Epithelial cell of esophagus (primary cell): ENCODE measurements at places on chromosomes 5 and 9.

DNA sequence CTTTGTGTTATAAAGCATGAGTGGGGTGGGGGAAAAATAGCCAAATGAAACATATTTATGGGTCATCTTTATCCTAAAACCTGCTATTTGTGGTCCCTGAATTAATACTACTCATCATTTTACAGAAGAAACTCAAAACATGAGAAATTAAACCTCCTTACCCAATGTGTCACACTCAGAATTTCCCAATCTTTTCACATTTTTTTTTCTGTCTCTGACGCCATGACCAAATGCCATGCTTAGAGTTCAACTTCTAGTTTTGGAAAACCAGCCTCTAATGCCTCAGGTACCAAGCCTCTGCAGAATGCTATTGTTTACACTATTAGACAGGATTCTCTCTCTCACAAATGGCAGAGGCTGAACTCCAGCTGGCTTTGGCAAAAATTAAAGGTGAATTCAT, 505.5 kb upstream of the WWC1 start:
- no peak for DNase-seq

GRCh38 chr5:154397652-154398406, 48.0 kb upstream of the SAP30L start:
- no peak for DNase-seq

GRCh38 chr5:151685749-151686673, 704 bp downstream of the SPARC start:
- DNase-seq = no peak

DNA sequence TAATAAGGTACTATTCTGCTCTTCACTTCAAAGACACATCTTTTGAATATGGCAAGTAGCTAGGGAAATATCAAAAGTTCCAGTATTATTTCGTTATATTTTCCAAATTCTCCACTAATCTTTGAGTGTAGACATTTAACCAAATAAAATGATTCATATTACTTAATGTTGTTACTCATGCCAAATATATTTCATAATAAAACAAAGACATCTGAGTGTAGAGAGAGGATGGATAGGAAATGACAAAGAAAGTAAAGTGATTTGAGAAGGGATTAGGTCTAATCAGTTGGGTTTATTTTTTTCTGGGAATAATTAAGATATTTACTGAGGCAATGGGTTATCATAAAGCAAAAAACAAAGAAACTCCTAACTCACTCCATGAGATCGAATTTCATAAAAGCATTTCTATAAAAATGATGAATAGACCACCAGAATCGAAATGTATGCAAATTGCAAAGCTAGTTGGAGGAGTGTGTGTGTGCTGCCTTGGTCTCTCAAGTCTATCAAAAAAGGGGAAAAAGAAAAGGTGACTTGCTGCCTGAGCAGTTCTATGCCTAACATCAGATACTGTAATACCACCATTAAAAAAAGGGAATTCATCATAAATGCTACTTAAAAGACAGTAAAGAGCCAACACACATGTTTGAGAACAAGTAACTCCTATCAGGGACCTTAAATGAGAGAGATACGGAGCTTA, 255.5 kb downstream of the PDE4D start:
- DNase-seq = peak; percentile 10

DNA sequence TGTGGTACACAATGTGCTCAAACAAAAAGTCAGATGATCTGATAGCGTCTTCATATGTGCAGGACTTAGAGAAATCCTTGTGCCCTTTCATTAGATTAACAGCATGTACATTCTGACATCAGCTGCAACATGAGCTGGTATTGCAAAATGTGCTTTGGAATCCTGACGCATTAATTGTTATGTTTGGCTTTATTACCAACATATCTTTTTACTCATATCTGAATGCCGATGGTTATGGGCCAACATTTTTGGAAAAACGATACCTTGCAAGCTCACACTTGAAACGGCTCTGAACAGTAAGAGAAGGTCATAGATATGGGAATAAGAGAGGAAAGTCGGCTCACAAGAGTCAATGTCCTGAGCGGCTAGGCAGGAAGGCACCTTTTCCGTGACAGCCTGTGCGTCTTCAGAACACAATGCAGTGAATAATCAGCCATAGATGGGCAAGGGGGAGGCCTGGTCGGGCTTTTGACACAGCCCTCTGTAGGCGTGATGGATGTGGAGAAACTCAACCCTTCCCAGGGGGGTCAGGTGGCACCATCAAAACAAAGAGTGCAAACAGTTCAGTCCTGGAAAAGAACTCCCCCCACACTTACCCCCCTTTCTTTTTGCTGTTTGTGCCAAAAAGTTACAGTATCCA, 36.4 kb upstream of the GAS1 start:
- DNase-seq = peak; percentile 98

DNA sequence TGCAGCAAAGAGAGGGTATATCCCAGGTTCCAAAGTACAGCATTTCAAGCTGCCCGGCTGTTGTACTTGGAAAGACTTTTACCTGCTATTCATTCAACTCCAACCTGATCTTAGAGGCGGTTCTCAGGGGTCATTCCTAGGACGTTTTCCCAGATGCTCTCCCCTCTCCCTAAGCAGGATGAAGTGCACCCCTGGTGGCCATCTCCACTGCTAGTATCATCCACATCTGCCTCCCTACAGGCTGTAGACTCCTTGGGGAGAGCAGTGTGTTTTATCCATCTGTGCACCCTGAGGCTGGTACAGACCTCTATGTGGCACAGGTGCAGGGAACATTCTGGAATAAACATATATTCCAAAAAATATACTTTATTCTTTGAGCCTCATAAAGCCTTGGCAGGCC, 56.8 kb downstream of the PTPN3 start:
- no peak for DNase-seq

DNA sequence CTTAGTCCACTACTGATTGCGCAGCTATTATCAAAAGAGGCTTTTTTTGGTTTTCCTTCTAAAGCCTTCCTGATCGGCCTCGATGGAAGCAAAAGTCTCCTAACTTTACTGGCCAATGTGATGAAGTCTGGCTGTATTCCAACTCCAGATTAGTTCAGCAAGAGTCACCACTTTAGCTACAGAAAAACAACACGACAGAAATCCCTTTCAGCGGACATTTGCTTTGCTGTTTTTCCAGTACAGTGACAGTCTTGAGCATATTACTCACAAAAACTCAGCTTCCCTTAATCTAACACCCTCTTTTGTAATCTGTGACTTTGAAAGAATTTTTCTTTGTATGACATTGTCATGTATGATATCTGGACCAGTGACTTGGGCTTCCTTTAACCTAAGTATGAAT, 95.7 kb downstream of the HOMER1 start:
- peak; percentile 67 for DNase-seq

- no peak for DNase-seq
Observed at GRCh38 chr5:151721087-151721646, 34.5 kb upstream of the SPARC start.

DNA sequence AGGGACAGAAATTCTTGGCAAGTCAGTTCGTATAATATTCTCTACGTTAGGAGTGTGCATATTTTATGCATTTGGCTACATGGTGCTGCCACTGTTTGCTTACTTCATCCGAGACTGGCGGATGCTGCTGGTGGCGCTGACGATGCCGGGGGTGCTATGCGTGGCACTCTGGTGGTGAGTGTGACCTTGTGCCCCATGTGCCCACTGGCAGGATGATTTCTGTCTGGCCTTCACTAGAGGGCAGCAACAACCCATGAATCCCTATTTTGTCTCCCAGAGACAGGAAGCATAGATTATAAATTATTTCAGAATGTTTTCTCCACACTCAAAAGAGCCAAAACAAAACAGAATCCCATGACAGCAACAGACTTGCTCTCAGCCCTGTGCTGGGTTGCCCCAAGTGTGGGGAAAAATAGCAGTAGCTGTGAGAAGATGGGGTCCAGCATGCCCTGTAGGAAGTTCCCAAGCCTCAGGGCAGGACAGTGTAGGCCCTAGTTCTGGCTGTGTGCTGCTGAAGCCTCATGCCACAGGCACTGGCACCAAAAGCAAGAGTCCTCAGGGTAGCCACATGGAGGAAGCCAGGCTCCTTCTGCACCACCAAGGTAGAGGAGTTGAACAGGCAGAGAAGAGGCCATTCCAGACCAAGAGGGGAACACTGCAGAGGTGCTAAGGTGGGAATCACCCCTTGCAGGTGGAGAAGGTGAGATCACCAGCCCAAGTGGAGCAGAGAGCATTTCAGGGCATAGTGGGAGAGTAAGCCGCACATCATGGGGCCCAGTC, 16.0 kb downstream of the SLC22A5 start:
- peak; percentile 56 for DNase-seq

DNA sequence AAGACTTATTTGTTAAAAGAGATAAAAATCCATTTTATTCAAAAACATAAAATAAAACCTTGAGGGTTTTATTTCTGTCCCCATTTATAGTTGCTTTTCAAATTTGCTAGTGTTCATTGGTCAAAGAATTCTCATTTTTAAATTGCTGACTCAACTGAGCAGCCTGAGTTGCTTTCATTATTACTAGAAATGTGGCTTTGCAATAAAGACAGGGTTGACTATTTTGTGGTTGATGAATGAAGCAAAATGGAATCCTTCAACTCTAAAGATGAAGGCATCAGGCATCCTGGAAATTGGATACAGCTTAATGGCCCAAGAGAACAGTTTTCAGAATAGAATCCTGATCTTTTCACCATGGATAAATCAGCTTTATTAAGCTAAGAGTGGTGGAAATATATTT, 23.9 kb upstream of the PPP3R2 start:
- DNase-seq = no peak

- no peak for DNase-seq
Observed at GRCh38 chr5:104146652-104147051, 584.1 kb upstream of the NUDT12 start.

DNA sequence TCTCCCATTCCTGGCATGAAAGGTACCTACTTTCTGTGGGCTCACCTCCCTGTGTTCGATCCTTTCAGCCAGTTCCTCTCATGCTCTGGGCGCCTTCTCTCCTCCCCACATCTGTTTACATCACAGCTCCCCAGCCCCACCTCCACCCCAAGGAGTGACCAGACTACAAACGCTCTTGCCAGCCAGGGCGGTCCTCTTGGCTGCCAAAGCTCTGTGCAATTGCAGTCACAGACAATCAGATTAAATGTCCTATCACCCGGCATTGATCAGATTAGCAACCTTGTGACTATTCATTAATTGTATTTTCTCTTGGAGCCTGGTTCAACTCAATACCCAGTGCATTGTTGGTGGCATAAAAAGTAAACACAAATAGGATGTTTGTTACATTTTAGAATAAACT, 211.2 kb upstream of the TBCA start:
- no peak for DNase-seq

GRCh38 chr5:90050103-90050502, 359.5 kb downstream of the CETN3 start:
- peak; percentile 73 for DNase-seq

DNA sequence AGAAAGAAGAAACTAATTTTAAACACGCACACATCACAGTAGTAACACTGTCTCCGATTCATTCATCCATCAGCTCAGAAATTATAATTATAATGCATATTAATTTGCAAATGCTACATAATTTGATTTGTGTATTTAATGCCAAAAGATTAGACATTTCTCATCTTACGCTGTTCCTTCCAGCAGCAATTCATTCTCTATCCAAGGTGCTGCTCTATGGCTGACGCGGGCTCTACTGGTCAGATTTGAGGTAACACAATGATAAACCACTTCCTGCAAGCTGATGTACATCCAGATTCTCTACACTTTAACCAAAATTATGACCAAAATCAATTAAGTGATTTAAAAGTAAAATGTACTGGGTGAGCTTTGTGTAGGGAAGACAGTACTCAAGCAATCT, 77.9 kb upstream of the ICE1 start:
- DNase-seq = no peak

- DNase-seq = peak; percentile 85
Observed at GRCh38 chr9:97714435-97714834, 17.3 kb upstream of the XPA start.

DNA sequence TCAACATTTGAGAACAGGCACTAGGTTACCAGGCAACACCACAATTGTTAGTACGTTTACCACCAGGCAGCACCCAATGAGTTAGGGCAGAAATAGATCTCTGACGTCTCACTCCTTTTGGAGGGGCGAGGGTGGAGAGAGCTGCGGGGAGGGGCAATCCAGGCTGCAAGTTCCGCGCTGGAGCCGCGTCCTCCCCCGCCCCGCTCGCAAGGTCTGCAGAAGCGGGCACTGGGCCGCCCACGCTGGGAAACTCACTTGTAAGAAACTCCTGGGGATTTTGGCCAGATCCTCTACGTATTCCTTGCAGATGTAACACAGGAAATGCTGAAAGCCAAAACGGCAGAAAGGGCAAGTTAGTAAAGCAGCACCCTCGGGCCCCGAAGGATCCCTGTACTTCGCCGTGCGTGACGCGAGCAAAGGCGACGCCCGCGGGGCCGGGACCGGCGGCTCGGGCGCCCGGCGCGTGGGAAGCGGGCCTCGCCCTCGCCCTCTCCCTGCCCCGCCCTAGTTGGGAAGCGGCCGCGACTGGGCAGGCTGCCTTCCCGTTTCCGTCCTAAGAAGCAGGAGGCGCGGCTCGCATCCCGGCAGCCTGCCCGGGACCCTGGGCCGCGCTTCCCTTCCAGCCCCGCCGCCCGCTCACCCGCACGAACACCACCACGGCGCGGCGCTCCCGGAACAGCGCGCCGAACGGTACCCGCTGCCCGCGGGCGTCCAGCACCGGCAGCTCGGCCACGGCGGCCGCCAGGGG, 493 bp downstream of the PRXL2C start:
- DNase-seq = peak; percentile 69

- DNase-seq = no peak
Observed at GRCh38 chr5:137792303-137792702, 38.1 kb upstream of the HNRNPA0 start.

DNA sequence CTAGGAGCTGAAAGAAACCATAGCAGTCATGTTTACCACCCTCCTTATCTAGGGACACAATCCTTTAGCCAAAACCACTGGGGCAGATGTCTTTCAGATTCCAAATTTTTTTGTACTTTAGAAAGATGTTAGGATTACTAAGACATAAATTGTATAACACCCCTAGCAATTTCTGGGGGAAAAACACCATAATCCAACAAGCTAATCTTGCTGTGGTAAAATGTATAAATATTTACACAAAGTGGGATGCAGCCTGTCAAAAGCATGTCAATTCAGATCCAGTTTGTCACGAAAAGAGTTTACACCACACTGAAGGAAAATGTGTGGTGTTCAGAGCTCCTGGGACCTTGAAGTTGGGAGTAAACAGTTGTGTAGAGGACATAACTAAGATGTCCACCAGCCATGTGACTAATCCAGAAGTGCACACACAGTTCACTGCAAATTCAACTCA, 274.3 kb downstream of the ADAMTSL1 start:
- DNase-seq = no peak

GRCh38 chr9:109020581-109021511, 7.5 kb upstream of the CTNNAL1 start:
- peak; percentile 32 for DNase-seq

DNA sequence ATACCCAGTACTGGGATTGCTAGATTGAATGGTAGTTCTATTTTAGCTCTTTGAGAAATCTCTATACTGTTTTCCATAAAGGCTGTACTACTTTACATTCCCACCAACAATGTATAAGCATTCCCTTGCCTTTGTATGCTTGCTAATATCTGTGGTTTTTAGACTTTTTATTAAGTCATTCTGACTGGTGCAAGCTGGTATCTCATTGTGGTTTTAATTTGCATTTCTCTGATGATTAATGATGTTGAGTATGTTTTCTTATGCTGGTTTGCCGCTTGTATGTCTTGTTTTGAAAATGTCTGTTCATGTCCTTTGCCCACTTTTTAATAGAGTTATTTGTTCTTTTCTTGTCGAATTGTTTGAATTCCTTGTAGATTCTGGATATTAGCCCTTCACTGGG, 512.7 kb upstream of the PAPPA start:
- DNase-seq = peak; percentile 77
